Stimulated activated CD4-positive, alpha-beta T cell treated with anti-CD3 and anti-CD28 coated beads, Interleukin-15, amount 100 ng/mL, for 24 hours (primary cell): ENCODE measurements at places on chromosomes 16 and 17.

DNA sequence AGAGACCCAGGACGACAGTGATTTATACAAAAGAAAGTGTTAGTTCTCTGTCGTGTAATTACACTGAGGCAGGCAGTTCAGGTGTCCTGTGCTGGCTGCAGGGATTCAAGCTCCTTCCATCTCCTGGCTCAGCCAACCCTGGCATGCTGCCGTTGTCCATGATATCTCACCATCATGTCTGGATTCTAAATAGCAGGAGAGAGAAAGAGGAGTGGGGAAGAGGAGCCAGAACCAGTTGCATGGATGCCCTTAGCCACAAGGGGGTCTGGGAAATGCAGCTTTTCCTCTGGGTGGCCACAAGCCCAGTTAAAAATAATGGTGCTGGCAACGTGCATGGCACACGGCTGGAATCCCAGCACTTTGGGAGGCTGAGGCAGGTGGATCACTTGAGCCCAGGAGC, 9.7 kb downstream of the C16orf54 start:
- DNase-seq, result no peak

- no peak for DNase-seq
These were observed 46.6 kb upstream of the ERN1 start for GRCh38 chr17:64176556-64176955.

GRCh38 chr17:6000426-6000825, 69.8 kb upstream of the WSCD1 start:
- no peak for DNase-seq

GRCh38 chr16:3020604-3021448, 658 bp downstream of the TNFRSF12A start:
- DNase-seq, result peak; percentile 64

DNA sequence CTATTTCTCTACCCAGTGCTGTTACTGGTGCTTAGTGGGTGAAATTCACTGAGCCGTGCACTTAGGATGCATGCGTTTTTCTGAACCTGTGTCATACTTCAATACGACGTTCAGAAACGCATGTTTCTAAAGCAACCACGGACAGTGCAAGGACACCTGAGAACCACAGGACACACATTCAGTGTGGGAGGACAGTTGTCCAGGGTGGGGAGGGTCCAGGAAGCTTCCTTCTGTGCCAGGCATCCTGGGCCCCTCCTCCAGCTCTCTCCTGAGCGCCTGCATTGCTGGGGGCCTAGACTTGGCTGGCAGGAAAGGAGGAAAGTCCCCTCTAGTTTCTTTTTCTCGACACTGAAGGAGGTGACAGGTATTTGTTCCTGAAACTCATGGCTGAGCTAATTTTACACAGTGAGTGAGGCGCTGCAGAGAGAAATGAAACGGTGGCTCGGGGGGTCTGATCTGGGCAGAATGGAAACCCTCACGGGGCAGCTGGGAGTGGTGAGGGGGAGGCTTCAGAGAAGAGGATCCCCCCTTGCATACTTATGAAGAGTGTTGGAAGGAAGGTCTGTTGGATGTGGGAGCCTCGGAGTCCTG, 89.9 kb downstream of the IRF8 start:
- DNase-seq, result peak; percentile 52

DNA sequence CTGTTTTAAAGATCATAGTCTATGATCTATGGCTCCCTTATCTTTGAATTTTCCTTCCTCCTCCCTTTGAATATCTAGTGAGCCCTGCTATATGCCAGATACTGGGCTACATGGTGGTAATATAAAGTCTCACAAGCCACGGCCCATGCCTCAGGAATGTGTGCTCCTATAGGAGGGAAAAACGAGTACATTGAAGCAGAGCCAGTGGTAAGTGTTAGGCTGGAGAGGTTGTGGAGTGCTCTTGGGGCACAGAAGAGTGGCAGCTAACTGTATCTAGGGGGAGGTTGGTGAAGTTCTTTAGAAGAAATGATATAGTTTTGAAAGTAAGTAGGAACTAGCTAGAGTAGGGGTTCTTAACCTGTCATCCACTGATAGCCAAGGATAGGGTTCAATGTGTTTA, 105.8 kb upstream of the PMFBP1 start:
- no peak for DNase-seq

DNA sequence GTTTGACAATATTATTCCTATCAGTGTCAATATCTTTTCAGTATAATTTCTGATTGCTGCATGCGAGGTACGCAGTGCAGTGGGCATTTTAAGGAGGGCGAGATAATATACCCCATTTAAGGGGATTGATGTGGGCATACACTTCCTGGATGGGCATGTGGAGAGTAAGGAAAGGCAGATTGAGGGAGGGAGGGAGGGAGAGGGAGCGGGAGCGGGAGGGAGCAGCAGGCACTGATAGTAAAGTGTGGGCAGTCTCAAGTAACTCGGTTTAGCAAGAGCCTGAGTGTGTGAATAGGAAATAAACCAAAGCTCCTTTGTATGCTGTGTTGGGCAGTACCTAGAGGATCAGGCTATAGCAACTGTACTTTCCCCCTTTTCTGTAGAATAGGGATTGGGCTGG, 5.1 kb downstream of the BPTF start:
- DNase-seq, result no peak

GRCh38 chr16:9134739-9135138, 43.3 kb downstream of the HAPSTR1 start:
- peak; percentile 74 for DNase-seq

- DNase-seq, result no peak
These were observed 410.4 kb upstream of the CDH11 start for GRCh38 chr16:65532258-65532657.

DNA sequence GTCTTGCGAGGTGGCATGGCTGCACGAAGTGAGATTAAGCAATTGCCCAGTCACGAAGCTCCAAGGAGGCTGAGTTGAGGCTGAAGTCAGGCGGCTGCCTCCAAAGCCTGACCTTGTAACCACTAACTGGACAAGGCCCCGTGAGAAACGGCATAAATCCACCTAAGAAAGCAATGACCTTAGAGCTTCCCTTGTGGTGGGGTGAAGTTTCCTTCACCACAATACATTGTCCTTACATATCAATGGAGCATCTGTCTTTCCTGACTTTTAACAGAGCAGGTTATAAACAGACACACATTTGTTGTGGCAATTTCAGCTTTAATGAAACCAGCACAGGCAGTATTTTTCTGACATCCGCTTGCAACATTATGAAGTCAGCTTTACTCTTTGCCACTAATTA, 2.5 kb upstream of the MED9 start:
- no peak for DNase-seq

DNA sequence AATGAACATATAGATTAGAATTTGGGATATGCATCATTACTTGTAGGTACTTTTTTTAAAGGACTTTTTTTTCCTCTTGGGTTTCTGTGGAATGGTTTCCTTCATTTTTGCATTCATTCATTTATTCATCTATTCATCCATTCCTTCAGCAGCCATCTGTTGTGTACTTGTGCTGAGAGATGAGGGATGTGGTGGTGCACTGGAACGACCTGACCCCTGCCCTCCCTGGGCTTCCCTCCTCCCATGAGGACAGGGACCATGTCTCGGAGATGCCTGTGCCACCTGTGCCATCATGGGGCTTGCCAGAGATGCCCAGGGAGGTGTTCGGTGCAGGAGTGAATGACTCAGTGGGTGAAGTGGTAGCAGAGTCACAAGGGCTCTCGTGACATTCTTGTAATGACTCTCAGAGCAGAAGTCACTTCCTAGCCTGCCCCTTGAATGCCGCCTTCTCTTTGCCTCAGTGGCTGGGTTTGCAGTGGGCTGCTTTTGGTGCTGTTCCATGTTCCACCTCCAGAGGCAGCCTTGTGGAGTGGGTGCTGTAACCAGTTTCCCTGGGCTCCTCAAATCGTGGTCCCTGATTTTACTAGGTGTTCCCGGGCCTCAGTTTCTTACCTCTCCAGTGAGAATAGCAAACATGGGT, 43.9 kb downstream of the CLEC16A start:
- DNase-seq, result peak; percentile 86

DNA sequence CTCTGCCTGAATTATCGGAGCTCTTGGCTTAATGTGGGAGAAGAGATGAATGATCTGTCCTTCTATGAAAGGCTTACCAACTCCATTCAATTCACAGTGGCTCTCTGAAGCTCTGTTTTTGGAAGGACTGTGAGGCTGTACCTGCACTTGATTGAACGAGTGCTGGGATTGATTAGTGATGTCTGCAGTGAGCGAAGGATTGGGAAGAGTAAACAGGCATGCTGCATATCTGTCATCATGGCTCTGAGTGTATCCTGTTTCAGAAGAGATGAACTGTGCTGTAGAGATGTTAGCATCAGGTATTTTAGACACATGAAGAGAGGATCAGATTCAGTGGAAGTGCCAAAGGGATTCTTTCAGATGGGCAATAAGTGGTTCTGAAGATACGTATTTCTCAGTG, 564.0 kb downstream of the MAF start:
- DNase-seq, result no peak

- DNase-seq, result no peak
These were observed 347.2 kb downstream of the SOX9 start for GRCh38 chr17:72467841-72468653.

GRCh38 chr17:81727324-81728031, 15.4 kb downstream of the SLC25A10 start:
- DNase-seq, result no peak

GRCh38 chr16:1537138-1537577, 3.7 kb downstream of the TMEM204 start:
- no peak for DNase-seq

- no peak for DNase-seq
These were observed 64.5 kb upstream of the SHISA6 start for GRCh38 chr17:11176549-11176948.

DNA sequence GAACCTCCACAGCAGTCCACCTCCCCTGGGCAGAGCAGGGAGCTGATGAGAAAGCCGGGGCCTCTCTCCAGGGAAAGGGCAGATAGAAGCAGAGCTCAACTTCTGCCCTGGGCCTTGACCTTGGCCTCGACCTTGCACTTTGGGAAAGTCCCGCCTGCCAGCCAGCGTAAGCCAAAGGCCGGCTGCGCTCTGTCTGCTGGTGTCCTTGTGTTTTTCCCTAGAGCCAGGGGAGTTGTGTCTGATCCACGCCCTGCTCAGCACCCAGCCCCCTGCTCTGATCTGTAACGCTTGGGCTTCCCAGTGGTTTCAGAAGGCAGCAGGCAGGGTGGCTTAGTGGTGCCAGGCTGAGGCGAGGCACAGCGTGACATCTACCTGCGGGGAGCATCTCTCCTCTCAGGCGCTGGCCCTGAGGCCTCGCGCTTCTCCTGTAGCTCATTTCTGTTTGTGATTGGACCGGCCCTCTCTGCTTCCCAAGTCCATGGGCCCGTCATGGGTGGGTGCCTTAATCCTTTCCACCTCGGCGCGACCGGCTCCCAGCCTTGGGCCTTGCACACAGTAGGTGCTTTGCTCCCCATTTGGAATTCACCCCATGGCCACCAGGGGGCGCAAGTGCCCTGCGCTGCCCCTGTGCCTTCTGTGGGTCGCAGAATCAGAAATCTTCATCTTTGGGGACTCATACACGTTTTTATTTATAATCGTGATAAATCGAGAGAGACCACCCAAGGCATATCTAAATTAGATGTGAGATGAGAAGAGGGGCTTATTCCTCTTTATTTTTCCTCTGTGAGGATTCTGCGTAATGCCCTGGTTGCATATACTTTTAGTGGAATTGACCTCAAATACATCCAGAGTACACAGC, 24.2 kb downstream of the SGSH start:
- DNase-seq, result peak; percentile 57

DNA sequence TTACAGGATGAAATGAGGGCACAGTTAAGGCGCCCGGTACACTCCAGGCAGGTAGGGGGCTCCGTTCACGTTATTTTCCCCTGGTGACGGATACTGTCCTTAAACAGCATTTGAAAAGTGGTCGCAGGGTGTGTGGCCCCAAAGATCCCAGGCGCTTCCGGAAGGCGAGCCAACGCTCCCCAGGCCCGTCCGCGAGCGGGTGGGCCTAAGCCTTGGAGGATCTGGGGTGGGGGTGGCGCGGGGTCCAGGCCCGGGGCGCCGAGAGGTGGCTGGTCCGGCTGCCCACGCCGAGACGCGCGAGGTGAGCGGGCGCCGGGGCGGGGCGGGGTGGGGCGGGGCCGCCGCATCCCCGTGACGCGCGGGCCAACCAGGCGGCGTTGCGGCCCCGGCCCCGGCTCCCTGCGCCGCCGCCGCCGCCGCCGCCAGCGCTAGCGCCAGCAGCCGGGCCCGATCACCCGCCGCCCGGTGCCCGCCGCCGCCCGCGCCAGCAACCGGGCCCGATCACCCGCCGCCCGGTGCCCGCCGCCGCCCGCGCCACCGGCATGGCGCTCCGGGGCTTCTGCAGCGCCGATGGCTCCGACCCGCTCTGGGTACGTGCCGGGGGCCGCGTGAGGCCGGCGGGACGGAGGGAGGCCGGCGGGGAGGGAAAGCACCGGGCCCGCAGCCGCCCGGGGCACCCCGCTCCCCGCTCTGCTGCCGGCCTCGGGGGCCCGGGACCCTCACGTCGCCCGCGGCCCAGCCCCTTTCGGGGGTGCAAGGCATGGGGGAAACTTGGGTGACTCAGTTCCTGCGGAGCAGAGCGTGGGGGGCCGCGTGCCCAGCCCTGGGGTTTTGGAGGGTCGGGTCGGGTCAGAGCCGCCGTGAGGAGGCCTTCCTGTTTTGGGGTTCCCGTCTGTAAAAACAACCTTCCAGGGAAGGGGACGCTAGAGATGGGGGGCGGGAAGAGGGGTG, at the start of gene ABCC1:
TSS of gene ABCC1 (plus strand) at position 407 of the 951 bp plus-strand sequence. CDS start at position 543, 136 bp downstream.
- peak; percentile 69 for DNase-seq

GRCh38 chr17:77501101-77501566, 360.4 kb downstream of the SEC14L1 start:
- DNase-seq, result peak; percentile 58

DNA sequence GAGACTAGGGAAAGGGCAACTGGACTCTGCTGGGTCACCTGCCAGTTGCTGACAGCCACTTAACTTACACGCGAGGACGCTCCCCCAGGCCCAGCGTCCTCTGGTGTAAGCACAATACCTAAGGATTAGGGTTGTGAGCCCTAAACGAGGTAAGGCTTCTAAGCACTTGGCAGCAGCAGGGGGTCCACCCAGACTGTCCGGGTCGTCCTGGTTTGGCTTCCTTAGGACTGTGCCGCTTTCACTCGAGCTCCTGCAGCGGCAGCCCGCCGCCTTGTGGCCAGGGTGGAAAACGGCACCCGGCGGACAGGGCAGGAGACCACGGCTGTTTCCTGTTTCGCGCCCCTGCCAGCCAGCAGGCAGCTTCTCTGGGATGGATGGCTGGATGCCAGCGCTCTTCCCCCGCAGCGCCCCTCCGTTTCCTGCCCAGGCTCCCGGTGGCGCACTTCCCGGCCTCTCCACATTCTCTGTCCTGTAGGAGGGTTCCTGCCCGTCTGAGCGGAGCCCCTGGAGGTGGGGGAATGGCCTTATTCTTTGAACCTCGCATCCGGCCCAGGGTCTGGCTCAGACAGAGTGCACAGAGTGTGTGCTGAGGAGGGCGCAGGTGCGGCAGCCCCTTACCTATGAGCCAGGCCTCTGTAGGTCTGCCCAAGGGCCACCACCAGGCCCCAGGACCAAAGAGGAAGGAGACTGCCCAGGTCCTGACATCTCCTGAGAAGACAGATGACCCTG, 47.0 kb upstream of the AMZ2 start:
- DNase-seq, result peak; percentile 85

DNA sequence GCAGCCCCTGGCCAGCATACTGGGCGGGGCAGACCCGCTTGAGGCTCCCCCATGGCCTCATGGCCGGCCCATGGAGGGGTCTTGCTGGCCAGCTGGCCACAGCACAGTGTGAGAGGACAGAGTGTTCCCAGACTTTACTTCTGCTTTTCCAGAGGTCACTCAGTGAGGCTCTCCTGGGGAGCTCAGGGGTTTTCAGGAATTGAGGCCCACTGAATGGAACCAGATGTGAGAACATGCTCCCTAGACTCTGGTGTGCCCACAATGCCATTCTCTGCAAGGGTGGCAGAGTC, 21.2 kb downstream of the ATP6V0D1 start:
- DNase-seq, result no peak
